ENCODE measurements at places on chromosomes 11 and 22. TPM values are rescaled to one million over a fixed set of nuclear protein-coding genes. Genes with fewer than 3 reads are reported as not detected.

The KCNK4 gene
- total RNA-seq = 0.98 TPM

GRCh38 chr11:102576350-102576749, 45.8 kb upstream of the MMP7 start:
- H3K27me3 ChIP-seq = no peaks in the 10 kb centered on the region
- no peak overlapping the region for H3K4me3 ChIP-seq
- H3K36me3 ChIP-seq = no peaks in the 10 kb centered on the region
- no peaks in the 10 kb centered on the region for H3K4me1 ChIP-seq

GRCh38 chr11:108891143-108891542, 226.3 kb downstream of the DDX10 start:
- H3K4me1 ChIP-seq = no peaks in the 10 kb centered on the region
- DNase-seq = no peak
- H3K27ac ChIP-seq = no peak overlapping the region
- no peaks in the 10 kb centered on the region for H3K36me3 ChIP-seq

- H3K27me3 ChIP-seq = no peaks in the 10 kb centered on the region
- no peak overlapping the region for H3K4me3 ChIP-seq
- no peaks in the 10 kb centered on the region for H3K36me3 ChIP-seq
- peak; percentile 47 for DNase-seq
Measured at GRCh38 chr22:48223488-48224190, 1461.2 kb downstream of the TBC1D22A start.

DNA sequence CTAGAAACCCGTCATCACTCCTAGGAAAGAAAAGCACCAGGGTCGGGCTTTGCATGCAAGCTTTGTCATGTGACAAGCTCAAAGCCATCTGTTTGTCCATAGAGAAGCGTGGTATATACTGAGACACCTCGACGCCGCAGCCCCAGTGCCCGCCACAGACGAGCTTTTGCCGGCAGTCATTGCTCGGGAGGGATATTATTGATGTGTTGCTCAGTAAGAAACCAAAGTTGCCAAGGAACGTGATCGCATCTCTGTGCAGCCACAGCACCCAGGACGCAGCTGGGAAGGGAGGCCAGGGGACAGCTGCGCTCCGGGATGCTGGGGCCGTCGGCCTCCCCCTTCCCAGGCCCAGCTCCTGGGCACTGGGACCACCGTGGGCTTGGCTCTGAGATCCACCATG, 89.5 kb upstream of the KCNQ1OT1 start:
- DNase-seq = peak; percentile 55
- H3K4me1 ChIP-seq = peaks cover 12% of the 10 kb centered on the region
- no peak overlapping the region for H3K27ac ChIP-seq
- H3K27me3 ChIP-seq = no peaks in the 10 kb centered on the region
- H3K36me3 ChIP-seq = no peaks in the 10 kb centered on the region

- H3K4me1 ChIP-seq = peaks cover 38% of the 10 kb centered on the region
- no peak for DNase-seq
- H3K4me3 ChIP-seq = no peak overlapping the region
- H3K27ac ChIP-seq = no peak overlapping the region
Measured at GRCh38 chr11:1861435-1862411, 8.8 kb downstream of the LSP1 start.

GRCh38 chr22:41535244-41535643, 9.0 kb downstream of the POLR3H start:
- H3K4me1 ChIP-seq = peaks cover 7% of the 10 kb centered on the region
- no peaks in the 10 kb centered on the region for H3K27me3 ChIP-seq
- H3K4me3 ChIP-seq = no peak overlapping the region
- no peaks in the 10 kb centered on the region for H3K36me3 ChIP-seq
- no peak for DNase-seq
